ENCODE measurements at places on chromosomes 1 and 21.

DNA sequence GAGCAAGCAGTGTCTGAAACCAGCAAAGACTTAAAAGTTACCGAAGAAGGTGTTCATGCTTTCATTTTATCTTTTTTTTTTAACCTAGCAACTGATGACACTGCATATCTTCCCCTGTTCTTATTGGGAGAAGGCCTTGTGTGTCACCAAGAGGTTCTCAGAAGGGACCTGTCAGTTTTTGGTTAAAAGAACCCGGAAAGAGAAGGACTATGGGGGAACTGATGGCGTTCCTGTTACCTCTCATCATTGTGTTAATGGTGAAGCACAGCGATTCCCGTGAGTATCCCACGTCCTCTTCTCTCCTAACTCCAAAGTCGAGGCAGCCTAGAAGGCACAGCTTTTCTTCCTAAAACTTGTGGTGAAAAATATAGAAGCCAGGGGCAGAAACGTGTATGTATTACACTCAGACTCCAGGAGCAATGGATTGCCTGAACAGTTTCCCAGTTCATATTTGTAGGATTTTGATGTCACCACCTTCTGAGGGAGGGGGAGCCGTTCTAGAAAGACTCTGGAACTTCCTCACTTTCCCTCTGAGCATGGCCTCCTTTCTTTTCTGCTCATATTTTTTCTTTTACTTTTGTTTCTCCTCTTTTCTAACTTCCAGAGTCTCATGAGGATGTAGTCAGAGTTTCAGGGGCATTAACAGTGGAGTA is at the start of gene MR1:
TSS of gene MR1 (plus strand) at position 185 of the 653 bp plus-strand sequence. CDS start at position 210, 25 bp downstream.
- DNase-seq, result no peak

- DNase-seq, result no peak
These were observed 8.5 kb upstream of the DMBX1 start for GRCh38 chr1:46480959-46481646.

- no peak for DNase-seq
These were observed 3.2 kb downstream of the SLAMF6 start for GRCh38 chr1:160519642-160520435.

DNA sequence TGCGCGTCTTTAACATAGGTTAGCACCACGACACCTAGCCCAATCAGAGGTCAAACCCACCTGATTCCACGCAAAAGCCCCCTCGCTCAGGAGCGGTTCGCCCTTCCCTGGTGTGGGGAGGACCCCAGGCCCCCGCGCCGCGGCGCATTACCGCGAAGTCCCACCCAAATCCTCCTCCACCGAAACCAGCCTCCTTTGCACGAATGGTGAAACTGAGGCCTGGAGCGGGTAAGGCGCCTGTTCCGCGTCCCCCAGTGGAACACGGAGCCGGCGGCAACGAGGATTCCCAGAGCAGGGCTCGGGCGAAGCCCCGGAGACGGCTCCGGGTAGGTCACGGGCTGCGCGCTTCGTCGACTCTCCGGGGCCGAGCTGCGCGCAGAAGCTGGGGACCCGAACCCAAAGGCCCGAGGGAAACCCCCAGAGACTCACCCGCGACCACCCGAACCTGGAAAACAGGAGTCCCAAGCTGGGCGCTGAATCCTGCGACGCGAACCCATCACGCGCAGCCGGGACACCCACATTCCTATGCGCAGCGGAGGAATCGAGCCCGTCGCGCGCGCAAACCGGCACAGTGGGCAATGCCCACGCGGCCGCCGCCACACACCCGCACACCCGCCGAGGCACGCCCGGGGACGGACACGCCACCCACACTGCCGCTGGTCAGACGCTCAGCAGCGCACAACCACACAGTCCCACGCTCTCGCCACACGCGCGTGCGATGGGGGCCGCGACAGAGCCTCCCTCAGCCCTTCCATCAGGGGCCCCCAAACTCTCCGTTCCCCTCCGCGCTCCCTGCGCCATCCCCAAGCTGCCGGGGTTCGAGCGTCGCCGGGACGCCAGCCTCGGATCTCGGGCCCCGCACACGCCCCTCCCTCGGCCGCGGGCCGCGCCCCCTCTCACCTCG is 507 bp downstream of the GLIS1 start:
- no peak for DNase-seq

GRCh38 chr1:183515002-183515689 is 42.8 kb downstream of the SMG7 start:
- no peak for DNase-seq

- DNase-seq, result no peak
These were observed 2.8 kb downstream of the CFHR4 start for GRCh38 chr1:196890668-196891067.

DNA sequence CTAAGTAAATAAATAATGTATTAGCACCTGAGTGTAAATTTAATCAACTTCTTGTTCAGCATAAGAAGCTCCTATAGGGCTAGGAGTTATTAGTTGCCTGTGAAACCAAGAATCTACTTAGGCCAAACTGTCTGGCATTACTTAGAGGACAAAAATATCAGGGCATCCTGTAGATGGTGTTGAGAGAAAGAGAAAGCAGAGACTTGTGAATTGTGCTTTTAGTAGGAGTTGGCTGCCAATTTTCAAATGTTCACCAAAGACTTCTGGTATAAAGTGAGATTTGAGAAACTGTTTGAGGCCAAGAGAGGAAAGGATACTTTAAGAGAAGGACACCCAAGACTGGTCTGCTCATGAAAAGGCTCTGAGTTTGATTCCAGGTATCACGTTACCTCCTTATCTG is 315.5 kb upstream of the DEPDC1 start:
- no peak for DNase-seq

Data from stimulated activated CD8-positive, alpha-beta memory T cell treated with anti-CD3 and anti-CD28 coated beads, Interleukin-15, amount 100 ng/mL, for 48 hours (primary cell).